B cell (primary cell): ENCODE measurements at places on chromosomes 7 and 10. TPM values are rescaled to one million over a fixed set of nuclear protein-coding genes. Genes with fewer than 3 reads are reported as not detected.

DNA sequence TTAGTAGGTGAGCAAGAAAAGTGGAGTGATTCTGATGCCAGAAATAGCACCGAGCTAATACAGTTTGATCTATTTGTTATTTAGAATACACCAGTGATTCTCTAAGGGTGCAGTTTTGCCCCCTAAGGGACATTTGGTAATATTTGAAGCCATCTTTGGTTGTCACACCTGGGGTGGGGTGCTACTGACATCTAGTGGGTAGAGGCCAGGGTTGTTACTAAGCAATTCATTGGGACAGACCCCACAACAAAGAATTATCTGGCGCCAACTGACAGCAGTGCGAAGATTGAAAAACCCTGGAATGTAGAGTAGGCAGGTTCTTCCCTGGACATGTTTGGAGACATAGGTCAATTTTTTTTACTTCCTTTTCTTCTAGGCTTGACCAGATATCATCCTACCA is 14.6 kb downstream of the PALS2 start:
- H3K4me1 ChIP-seq = no peaks in the 10 kb centered on the region
- no peak overlapping the region for H3K4me3 ChIP-seq
- peak; percentile 69 for DNase-seq
- H3K27ac ChIP-seq = no peak overlapping the region
- H3K27me3 ChIP-seq = no peaks in the 10 kb centered on the region

DNA sequence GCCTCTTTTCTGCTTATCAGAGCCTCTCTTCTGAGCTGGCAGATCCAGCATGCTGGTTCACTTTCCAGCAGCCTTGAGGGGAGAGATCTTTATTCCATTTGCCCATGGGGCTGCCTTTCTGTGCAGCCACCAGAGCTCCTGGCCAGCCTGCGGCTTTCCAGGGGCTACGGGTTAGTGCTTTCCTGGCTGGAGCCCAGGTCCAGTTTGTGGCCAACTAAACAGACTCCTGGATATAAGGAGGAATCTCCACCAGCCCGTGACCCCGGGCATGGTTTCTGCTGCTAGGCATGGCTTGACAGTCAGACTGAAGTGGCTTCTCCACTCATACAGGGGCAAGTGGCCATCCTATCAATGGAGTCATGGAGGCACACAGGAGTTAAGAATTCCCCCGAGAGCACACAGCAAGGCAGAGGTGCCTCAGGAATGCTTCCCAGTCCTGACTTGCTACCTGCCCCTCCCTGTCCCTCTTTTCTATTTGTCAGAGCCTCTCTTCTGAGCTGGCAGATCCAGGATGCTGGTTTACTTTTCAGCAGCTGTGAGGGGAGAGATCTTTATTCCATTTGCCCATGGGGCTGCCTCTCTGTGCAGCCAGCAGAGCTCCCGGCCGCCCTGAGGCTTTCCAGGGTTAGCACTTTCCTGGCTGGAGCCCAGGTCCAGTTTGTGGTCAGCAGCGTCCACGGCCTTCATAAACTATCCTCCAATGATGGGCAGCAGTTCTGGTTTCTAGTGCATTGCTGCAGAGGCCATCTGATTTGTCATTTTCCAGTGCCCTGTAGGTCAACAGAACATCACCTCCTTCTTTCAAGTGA is 35.9 kb downstream of the TSPAN15 start:
- no peaks in the 10 kb centered on the region for H3K4me1 ChIP-seq
- H3K27me3 ChIP-seq = no peaks in the 10 kb centered on the region
- H3K27ac ChIP-seq = no peak overlapping the region
- no peak overlapping the region for H3K4me3 ChIP-seq
- H3K36me3 ChIP-seq = no peaks in the 10 kb centered on the region

- no peak overlapping the region for H3K4me3 ChIP-seq
- no peak overlapping the region for H3K27ac ChIP-seq
- peaks cover 11% of the 10 kb centered on the region for H3K4me1 ChIP-seq
Measured at GRCh38 chr10:13528123-13528874, 515 bp downstream of the BEND7 start.

- H3K4me1 ChIP-seq = no peaks in the 10 kb centered on the region
- no peaks in the 10 kb centered on the region for H3K36me3 ChIP-seq
- H3K4me3 ChIP-seq = no peak overlapping the region
- peak; percentile 55 for DNase-seq
Measured at GRCh38 chr7:111089822-111090426, 1.0 kb upstream of the LRRN3 start.

GRCh38 chr10:88804083-88804812 is 1.7 kb downstream of the LIPM start:
- H3K4me1 ChIP-seq = no peaks in the 10 kb centered on the region
- H3K27ac ChIP-seq = no peak overlapping the region

DNA sequence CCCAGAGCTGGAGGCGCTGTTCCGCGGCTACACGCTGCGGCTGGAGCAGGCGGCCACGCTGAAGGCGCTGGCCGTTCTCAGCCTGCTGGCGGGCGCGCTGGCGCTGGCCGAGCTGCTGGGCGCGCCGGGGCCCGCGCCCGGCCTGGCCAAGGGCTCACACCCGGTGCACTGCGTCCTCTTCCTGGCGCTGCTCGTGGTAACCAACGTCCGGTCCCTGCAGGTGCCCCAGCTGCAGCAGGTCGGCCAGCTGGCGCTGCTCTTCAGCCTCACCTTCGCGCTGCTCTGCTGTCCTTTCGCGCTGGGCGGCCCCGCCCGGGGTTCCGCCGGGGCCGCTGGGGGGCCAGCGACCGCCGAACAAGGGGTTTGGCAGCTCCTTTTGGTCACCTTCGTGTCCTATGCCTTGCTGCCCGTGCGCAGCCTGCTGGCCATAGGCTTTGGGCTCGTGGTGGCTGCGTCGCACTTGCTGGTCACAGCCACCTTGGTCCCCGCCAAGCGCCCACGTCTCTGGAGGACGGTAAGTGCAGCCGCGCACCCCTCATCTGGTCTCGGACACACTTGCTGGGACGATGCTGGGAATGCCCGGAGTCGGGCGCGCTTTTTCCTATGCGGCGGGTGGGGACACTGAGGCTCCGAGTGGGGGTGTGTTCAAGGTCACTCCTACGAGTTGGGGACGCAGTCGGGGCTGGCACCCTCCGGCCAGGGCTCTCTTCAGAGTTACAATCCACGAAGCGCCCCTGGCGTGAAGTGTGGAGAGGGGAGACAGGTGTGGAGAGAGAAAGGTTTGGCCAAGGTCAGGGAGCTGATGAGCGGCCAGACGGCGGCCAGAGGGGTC is 717 bp downstream of the ADCY1 start:
- no peak overlapping the region for H3K4me3 ChIP-seq
- no peaks in the 10 kb centered on the region for H3K36me3 ChIP-seq
- DNase-seq = no peak
- no peak overlapping the region for H3K27ac ChIP-seq
- H3K4me1 ChIP-seq = no peaks in the 10 kb centered on the region

- peaks cover 19% of the 10 kb centered on the region for H3K36me3 ChIP-seq
- no peak overlapping the region for H3K4me3 ChIP-seq
- peak; percentile 47 for DNase-seq
- H3K27ac ChIP-seq = peak overlapping the region; percentile 94
- no peaks in the 10 kb centered on the region for H3K27me3 ChIP-seq
Measured at GRCh38 chr10:80186364-80187012, 18.8 kb downstream of the ANXA11 start.

GRCh38 chr10:103593022-103593570 is 99.6 kb downstream of the NEURL1 start:
- no peaks in the 10 kb centered on the region for H3K27me3 ChIP-seq
- H3K27ac ChIP-seq = no peak overlapping the region
- no peak overlapping the region for H3K4me3 ChIP-seq
- DNase-seq = no peak
- no peaks in the 10 kb centered on the region for H3K36me3 ChIP-seq

DNA sequence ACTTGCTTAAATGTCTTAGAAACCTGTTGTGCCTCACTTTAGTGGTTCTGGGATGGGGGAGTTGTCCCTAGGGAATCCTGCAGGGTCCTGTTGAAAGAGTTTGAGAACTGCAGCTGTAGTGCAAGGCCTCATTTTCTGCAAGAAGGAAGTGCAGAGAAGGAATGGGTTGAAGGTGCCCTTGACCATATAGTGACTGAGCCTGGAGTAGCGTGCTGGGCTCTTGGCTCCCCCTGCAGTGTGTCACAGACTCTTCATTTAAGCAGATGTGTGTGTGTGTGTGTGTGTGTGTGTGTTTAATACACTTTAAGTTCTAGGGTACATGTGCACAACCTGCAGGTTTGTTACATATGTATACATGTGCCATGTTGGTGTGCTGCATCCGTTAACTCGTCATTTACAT is 92.2 kb downstream of the GRK5 start:
- H3K27me3 ChIP-seq = no peaks in the 10 kb centered on the region
- peaks cover 51% of the 10 kb centered on the region for H3K4me1 ChIP-seq
- no peak overlapping the region for H3K4me3 ChIP-seq
- H3K36me3 ChIP-seq = no peaks in the 10 kb centered on the region

GRCh38 chr7:14836571-14837189 is 65.9 kb downstream of the DGKB start:
- H3K4me1 ChIP-seq = no peaks in the 10 kb centered on the region
- H3K36me3 ChIP-seq = no peaks in the 10 kb centered on the region
- no peak overlapping the region for H3K4me3 ChIP-seq

DNA sequence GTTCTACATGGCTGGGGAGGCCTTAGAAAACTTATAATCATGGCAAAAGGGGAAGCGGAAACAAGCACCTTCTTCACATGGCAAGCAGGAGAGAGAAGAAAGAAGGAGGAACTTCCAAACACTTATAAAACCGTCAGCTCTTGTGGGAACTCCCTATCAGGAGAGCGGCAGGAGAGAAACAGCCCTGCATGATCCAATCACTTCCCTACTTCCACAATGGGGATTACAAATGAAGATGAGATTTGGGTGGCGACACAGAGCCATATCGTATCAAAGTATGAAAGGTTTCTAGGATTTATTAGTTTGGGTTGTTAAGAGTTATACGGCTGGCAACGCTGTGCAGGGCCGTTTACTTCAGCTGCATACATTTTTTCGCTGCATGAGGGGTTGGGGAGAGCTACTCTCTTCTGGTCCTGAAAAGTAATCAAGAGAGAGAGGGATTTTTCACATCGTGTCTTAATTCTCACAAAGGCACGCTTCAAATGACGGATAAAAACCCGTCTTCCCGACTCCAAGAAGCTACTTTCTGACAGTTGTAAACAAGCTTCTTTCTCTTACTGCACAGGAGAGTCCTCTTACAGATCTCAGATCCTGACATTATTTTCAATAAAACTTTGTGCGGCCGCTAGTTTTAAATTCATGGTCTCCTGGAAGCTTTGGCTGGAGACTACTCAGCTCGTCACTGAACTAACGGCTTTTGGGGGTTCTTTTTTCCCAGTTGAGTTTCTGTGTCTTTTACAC is 751 bp upstream of the GTPBP10 start:
- peaks cover 17% of the 10 kb centered on the region for H3K4me1 ChIP-seq
- no peaks in the 10 kb centered on the region for H3K27me3 ChIP-seq
- DNase-seq = peak; percentile 37

GRCh38 chr10:48459270-48460150 is 145.4 kb downstream of the ARHGAP22 start:
- H3K27me3 ChIP-seq = peaks cover 3% of the 10 kb centered on the region
- peaks cover 17% of the 10 kb centered on the region for H3K4me1 ChIP-seq
- no peak overlapping the region for H3K27ac ChIP-seq

DNA sequence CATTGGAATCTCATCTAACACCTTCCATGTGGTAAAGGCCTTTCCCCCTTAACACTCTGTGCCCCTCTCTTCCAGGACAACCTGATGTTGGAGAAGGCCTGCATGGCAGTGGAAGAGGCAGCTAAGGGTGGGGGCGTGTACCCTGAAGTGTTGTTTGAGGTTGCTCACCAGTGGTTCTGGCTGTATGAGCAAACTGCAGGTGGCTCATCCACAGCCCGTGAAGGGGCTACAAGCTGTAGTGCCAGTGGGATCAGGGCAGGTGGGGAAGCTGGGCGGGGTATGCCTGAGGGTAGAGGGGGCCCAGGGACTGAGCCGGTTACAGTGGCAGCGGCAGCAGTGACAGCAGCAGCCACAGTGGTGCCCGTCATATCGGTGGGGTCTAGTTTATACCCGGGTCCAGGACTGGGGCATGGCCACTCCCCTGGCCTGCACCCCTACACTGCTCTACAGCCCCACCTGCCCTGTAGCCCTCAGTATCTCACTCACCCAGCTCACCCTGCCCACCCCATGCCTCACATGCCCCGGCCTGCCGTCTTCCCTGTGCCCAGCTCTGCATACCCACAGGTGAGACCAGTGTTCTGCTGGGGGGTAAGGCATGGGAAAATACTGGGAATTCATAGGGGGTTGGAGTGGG is 12.4 kb downstream of the NDST2 start:
- H3K27ac ChIP-seq = no peak overlapping the region
- peaks cover 5% of the 10 kb centered on the region for H3K4me1 ChIP-seq
- no peak for DNase-seq
- no peaks in the 10 kb centered on the region for H3K27me3 ChIP-seq

GRCh38 chr10:89644691-89644966 is 413 bp downstream of the PANK1 start:
- peaks cover 12% of the 10 kb centered on the region for H3K4me1 ChIP-seq
- H3K27me3 ChIP-seq = no peaks in the 10 kb centered on the region
- peak overlapping the region; percentile 60 for H3K4me3 ChIP-seq
- no peaks in the 10 kb centered on the region for H3K36me3 ChIP-seq
- no peak for DNase-seq

Gene GIMAP6
- 0.22 and 0.39 TPM in 2 replicates for total RNA-seq

Gene ZSCAN21
- total RNA-seq = 12.9 and 13.2 TPM in 2 replicates

Gene TMEM236
- 0.27 and 0.34 TPM in 2 replicates for total RNA-seq

Gene NUTM2D
- 4.2 and 5.1 TPM in 2 replicates for total RNA-seq

Gene PTPRN2
- total RNA-seq = 1.5 and 2.0 TPM in 2 replicates

Gene FFAR4
- total RNA-seq = not detected in 2 replicates

Gene JCAD
- 0.37 TPM in 1 of 2 replicates, not detected in the other for total RNA-seq

Gene IL6
- total RNA-seq = 2.6 and 3.3 TPM in 2 replicates

Gene PROSER2
- 0.07 TPM in 1 of 2 replicates, not detected in the other for total RNA-seq

Gene SPDYE8
- not detected in 2 replicates for total RNA-seq
